Anterior cingulate cortex (tissue), 58 donors: ENCODE measurements at places on chromosomes 1 and 21.

GRCh38 chr1:64073705-64074104 lies 129.7 kb upstream of the UBE2U start:
- no peak for DNase-seq

GRCh38 chr1:25198663-25199252 lies 33.5 kb downstream of the SYF2 start:
- peak; percentile 16 for DNase-seq

GRCh38 chr1:19505693-19506457 lies 20.5 kb upstream of the CAPZB start:
- peak; percentile 17 for DNase-seq

GRCh38 chr1:244896550-244896949 lies 32.2 kb upstream of the HNRNPU start:
- DNase-seq, result no peak

DNA sequence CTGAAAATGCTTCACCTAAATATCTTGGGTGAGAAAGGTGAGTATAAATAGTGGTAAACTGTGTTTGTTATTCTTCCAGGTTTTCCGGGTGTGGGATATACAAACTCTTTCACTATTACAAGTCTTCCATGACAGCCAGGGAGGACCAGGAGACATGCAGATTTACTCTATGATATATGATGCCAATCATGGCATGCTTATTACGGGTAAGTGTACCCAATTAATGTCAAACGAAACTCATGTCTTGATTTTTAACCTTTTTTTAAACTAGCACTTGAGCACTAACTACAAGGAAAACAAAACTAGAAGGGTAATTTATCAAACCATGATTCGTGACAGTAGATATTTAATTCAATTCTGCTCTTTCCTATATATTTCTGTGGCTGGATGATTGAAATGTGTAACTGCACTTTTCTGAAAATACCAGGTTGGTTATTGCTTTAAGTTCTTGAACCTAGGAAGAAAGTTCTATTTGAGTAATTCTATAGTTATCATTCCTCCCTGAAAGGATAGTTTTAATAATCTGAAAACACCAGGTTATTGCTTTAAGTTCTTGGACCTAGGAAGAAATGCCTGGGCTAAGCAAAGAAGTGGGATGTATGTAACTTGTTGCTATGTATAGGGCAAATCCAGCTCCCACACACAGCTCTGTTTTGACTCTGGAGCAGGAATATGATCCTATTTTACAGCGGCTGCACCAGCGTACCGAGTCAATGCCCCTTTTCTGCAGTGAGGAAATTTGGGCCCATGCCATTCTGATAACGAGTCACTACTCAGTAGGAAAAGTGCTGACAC lies 86.4 kb downstream of the WDR64 start:
- no peak for DNase-seq

- no peak for DNase-seq
Measured at GRCh38 chr21:32626621-32627196, 14.5 kb upstream of the CFAP298 start.

- no peak for DNase-seq
Measured at GRCh38 chr1:31776516-31776915, 12.4 kb upstream of the ADGRB2 start.

- no peak for DNase-seq
Measured at GRCh38 chr1:112983537-112984131, 27.6 kb upstream of the SLC16A1 start.

DNA sequence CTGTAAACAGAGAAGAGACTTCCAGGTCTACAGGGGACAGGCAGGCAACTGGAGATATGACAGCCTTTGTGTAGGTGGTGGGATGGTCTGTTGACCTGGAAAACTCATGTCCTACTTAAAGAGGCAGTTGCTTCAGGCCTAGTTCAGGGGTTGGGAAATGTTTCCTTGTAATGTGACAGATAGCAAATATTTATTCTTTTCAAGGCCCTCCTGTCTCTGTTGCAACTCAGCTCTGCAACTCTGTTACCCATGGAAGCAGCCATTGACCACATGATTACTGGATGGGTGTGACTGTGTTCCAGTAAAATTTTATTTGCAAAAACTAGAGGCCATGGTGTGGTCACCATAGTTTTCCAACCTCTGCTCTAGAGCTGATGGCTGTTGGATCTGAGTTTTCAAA lies 341.9 kb downstream of the PTBP2 start:
- no peak for DNase-seq

DNA sequence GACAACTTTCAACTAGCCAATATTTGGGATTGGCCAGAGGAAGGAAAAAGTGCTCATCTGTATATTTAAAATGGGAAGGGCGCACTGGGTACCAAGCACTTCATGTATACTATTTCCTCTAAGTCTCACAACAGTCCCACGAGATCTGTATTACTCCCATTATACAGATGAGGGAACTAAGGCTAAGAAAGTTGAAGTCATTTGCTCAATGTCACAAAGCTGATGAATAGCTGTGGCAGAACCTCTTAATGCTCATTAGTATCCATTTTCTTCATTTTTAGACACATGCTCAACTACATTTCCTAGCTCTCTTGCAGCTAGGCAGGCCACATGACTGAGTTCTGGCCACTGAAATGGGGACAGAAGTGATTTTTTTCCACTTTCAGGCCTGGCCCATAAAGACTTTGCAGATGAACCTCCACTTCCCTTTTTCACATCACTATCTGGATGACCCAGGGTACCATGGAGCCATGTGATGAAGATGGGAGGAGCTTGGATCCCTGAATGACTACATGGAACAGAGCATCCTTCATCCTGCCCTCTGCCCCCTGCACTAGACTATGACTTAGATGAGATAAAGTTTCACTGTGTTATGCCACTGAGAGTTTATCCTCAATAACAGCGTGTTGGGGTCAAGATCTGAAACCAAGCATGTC lies 31.8 kb downstream of the ATF3 start:
- DNase-seq, result no peak

DNA sequence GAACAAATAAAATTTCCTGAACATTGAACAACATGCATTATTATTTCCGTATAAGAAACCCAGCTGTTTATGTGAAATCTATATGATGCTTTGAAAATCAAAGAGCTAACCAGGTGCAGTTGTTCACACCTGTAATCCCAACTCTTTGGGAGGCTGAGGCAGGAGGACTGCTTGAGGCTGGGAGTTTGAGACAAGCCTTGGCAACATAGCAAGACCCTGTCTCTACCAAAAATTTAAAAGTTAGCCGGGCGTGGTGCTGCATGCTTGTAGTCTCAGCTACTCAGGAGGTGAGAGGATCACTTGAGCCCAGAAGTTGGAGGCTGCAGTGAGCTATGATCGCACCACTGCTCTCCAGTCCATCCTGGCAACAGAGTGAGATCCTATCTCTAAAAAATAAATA lies 4.8 kb upstream of the ZNF281 start:
- DNase-seq, result no peak

GRCh38 chr1:163565166-163565565 lies 243.4 kb downstream of the NUF2 start:
- DNase-seq, result no peak

DNA sequence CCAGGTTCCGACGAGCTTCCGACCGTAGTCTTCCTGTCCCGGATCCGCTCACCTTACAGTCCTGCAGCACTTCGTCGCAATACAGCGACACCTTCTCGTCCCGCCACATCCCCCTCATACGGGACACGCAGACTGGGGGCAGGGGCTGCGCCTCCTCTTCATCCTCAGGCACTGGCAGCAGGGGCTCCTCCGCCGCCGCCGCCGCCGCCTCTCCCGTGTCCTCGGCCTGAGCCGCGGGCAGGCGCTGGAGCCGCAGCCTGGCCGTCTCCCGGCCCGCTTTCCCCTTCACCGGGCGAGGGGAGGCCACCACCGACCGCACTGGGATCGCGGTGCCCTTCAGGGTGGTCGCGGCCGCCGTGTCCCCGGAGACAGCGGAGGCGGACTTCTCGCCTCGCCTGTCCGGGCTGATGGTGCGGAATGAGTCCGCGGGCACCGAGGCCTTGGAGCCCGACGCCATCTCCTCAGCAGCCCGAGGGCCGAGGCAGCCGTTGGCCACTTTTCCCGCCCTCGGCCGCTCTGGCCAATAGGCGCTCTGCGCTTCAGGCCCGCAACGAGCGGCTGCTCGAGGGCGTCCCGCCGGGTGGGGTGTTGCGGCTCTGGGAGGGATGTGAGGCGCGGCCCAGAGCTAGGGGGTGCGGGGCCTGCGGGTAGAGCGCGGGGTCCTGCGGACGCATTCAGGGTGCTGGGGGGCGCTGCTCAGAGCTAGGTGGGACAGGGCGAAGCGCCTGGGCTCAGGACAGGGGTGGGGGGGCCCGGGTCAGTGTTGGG lies at the start of gene SHCBP1L:
TSS of gene SHCBP1L (minus strand) at position 490 of the 768 bp plus-strand sequence. CDS start at position 457, 33 bp downstream.
- no peak for DNase-seq

DNA sequence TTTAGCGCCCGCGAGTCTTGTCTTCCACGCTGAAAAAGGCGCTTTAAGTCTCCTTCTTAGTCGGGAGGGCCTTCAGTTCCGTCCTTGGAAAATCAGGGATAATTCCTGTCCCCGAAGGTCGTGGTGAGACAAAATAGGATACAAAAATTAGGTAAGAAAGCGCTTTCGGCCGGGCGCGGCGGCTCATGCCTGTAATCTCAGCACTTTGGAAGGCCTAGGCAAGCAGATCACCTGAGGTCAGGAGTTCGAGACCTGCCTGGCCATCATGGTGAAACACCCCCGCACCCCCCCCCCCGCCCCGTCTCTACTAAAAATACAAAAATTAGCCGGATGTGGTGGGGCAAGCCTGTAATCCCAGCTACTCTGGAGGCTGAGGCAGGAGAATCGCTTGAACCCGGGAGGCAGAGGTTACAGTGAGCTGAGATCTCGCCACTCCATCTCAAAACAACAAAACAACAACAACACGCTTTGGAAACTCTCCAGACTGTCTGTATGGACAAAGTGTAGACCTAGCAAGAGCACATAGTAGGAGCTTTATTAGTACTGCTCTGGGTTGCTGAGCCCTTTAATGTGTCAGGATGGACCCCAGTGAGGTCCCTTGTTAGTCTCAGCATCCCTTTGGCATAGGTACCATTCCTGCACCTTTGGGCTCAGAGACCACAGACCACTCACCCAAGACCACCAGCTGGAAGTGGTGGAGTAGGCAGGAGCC lies 790 bp upstream of the TMEM54 start:
- DNase-seq, result no peak

DNA sequence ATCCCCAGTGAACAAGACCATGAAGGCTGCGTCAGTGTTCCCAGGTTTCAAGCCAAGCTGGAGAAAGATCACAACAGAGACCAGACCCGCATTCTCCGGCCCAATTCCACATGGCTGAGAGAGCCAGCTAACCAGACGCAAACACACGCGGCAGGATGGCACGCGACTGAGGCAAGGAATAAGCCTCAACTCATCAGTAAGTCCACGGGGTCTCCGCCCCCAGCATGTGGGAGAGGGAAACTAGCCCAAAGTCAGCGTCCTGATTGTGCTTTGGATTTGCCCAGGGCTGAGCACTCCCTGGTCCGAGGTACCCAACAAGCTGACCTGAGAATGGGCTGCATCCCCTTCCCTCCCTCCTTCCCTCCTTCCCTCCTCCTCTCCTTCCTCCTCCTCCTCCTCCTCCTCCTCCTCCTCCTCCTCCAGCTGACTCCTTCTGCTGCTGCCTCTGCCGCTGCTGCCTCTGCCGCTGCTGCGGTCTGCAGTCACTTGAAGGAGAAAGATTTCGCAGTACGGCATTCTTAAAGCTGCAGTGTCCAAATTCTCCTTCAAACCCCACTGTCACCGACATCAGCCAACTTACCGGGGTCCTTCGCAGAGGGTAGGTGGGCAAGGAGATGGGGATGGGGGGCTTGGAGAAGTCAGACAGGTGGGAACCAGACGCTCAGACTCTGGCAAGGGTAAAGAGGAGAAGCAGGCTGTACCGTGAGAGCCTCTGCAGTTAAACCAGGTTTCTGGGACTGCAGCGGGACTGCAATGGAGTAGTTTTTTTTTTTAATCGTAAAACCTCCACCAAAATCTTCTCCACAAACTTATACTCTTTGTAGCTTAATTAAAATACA lies 33.0 kb upstream of the H6PD start:
- no peak for DNase-seq

DNA sequence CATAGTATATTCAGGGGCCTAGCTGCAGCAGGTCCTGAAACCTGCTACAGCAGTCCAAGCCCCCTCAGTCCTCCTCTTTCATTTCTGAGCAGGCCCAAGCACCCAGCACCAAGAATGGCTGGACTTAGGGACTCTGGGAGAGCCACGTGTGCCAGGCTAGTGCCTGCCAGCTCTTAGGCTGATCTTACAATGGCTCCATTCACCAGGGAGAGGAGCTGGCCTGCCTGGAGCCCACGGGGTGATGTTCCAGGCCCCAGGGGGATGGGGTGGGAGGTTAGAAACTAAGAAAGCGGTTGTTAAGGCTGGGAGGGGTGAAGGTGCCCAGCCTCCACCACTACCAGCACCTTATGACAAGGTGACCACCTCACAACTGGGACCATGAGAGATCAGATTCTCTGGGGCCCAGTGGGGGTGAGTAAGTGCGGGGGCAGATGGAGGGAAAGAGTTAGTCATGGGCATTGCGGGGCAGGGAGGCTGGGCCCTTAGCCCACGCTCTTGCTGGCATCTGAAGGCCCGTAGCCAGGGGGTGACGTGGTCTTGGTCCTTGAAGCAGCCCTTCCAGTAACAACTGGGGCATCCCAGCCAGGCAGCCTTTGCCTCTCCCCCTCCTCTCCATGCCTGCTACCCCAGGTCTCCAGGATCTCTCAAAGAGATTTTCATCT lies 30.3 kb upstream of the CLIC4 start:
- peak; percentile 74 for DNase-seq

- DNase-seq, result peak; percentile 41
Measured at GRCh38 chr1:18875107-18875795, 15.8 kb upstream of the TAS1R2 start.

DNA sequence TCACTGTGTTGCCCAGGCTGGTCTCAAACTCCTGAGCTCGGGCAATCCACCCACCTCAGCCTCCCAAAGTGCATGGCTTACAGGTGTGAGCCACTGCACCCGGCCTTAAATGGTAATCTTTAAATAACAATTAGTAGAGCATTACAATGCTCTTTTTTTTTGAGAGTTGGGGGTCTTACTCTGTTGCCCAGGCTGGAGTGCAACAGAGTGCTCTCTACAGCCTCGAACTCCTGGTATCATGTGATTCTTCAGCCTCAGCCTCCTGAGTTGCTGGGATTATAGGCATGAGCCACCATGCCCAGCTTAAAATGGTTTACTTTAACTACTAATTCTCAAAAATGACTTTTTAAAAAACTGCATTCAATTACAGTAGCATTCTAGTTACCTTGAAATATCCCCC lies 52.2 kb downstream of the PIK3R3 start:
- no peak for DNase-seq

- no peak for DNase-seq
Measured at GRCh38 chr1:91742848-91743292, 143.1 kb downstream of the TGFBR3 start.

GRCh38 chr1:221069986-221070385 lies 190.7 kb downstream of the HLX start:
- DNase-seq, result no peak

DNA sequence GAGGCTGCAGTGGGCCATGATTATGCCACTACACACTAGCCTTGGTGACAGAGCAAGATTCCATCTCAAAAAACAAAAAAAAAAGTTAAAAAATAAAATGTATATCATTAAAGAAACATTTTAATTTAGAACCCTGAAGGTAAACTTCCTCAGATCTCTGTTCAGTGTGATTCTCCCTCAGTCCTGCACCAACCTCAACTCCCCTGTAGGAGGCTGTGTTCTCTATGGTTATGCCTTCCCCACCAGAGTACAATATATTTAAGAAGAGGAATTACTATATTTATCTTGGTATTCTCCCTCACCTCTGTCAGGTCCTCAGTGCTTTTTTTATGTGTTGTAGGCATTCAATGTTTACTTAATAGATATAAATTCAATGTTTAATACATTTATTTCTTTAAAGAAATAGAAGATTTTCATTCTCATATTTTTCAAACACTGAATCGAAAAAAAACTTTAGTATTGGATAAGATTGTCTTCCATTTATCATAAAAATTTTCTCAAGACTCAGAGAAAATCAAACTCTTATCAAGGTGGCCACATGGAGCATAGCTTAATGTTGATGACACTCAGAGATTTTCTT lies 4.8 kb upstream of the LRRC8B start:
- DNase-seq, result no peak
